ENCODE measurements at places on chromosomes 11 and 22.

DNA sequence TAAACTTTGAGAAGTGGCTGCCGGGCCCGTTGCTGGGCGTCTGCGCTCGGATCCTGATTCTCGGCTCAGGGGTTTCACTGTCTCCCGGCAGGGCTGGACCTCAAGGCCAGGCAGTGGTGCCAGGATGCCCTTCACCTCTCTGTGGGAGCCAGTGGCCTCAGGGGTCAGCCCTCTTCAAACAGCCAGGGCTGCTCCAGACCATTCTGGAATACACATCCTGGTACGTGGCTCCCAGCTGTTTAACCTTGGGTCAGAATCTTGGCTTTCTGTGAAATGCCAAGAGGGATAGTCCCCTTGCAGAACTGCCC, 70.5 kb downstream of the MPPED1 start:
- no peak for DNase-seq

GRCh38 chr11:74442636-74443035, 24.7 kb downstream of the KCNE3 start:
- DNase-seq: no peak

DNA sequence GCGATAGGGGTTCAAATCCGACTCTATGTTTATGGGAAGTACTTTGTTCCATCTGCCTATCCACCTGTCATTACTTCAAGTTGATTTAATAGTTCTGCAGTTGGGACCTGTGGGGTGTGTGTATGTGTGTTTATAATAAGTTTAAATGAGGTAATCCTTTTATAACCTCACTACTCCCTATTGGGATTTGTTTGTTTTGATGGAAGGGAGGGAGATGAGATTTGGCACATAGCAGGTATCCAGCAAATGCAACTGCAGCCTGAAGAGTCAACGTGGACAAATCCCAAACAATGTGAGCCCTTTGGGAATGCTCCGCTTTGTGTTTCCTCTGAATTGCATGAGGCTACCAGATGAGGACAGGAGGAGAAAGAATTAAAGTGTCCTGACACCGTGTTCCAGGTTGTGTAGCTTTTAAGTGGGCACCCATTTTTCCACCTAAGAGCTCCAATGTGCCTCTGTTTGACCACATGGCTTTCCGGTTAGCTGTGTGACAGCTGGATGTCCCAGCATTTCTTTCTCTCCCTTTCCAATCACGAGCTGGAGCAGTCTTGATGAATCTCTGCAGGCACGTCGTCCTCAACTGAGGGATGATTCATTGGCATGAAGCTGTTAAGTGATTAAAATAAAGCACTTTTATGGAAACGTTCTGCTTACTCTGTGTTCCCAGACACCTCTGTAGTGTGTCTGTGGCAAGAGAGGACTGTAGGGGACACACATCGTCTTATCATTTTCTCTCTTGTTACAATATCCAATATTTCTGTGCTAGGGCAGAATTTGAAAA, 610.7 kb downstream of the NTM start:
- DNase-seq: no peak

GRCh38 chr22:41481131-41481830, 12.4 kb downstream of the ACO2 start:
- no peak for DNase-seq

DNA sequence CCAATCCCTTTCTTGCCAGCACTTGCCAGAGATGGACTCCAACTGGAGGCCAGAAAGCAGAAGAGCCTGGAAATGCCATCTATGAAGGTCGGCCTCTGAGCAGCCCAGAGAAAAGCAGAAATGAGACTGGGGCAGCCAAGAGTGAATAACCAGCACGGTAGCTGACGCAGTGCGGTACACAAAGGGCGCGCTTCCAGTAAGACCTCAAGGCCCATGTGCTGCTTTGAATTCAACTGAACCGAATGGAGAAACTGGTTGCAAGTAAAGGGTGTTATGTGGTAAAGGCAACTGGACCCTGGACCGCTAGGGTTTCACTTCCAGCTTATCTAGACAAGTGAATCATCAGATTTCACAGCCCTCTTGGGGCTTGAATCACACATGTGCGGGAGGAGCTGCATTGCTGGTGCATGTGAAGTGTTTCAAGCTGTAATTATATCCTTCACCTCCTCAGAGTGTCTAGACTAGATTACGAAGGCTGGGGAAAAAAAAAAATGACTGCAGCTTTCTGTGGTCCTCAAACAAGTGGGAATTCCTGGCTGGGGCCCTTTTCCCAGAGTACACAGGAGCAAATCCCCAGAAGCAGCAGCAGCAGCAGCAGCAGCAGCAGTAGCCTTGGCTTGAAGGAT, 128.9 kb downstream of the CCDC34 start:
- DNase-seq: no peak

DNA sequence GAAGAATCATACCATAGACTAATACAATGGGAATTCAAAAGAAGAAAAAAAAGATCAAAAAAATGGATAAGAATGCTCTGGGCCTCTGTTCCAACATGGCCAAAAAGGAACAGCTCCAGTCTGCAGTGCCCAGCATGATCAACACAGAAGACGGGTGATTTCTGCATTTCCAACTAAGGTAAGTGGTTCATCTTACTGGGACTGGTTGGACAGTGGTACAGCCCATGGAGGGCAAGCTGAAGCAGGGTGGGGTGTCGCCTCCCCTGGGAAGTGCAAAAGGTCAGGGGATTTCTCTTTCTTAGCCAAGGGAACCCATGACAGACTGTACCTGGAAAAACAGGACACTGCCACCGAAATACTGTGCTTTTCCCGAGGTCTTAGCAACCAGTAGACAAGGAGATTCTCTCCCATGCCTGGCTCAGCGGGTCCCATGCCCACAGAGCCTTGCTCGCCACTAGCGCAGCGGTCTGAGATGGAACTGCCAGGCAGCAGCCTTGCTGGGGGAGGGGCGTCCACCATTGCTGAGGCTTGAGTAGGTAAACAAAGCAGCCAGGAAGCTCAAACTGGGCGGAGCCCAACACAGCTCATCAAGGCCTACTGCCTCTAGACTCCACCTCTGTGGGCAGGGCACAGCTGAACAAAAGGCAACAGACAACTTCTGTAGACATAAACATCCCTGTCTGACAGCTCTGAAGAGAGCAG, 428.4 kb downstream of the MN1 start:
- DNase-seq: no peak

- DNase-seq: peak; percentile 41
Observed at GRCh38 chr22:49826603-49827270, 936 bp downstream of the BRD1 start.

DNA sequence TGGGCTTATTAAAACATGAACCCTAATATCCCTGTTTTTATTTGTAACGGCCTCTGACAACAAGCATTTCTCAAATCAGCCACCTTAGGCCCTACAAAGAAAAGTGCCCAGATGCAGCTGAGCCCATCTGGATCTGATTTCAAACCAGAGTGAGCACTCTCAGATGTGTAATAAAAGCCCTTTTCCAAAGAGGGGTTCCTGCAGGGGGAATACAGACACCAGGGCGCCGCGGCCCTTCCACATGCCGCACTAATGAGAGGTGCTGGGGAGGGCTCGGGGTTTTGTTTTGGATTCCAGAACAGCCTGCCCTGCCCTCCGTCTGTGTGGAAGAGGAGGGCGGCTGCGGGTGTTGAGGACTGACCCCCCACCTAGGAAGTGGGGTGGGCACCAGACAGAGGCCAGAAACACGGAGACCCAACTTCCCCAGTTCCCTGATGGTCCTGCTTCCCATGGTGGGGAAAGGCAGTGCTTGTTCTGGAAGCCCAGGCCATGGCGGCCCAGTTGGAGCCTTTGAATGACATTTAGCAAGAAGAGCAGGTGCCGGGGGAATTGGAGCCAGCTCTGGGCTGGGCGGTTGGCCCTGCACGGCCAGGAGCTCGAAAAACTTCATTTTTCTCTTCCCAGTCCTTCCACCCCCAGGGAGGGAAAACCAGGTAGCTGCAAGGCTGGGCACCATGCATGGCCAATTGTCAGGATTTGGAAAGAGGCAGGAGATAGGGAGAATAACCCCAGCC, 63.7 kb downstream of the MACROD1 start:
- DNase-seq: no peak

DNA sequence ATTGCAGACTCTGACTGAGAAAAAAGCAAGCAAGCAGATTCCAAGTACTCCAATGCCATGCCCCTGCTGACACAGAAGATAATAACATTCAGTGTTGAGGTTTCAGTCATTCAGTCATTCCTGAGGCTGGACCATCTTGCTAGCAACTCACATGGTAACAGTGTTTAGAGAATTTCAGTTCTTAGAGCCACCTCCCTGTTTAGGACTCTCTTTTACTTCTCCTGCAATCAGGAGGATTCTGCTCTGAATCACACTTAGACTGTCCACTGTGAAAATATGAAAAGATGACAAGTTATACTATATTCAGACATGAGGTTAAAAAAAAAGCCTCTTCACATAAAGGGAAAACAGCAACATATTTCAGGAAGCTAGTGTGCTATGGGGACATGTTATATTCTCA, 183.9 kb upstream of the CTSC start:
- no peak for DNase-seq

GRCh38 chr11:106378513-106379179, 301.2 kb downstream of the AASDHPPT start:
- DNase-seq: no peak

- no peak for DNase-seq
Observed at GRCh38 chr11:12165237-12165875, 55.0 kb downstream of the MICAL2 start.

DNA sequence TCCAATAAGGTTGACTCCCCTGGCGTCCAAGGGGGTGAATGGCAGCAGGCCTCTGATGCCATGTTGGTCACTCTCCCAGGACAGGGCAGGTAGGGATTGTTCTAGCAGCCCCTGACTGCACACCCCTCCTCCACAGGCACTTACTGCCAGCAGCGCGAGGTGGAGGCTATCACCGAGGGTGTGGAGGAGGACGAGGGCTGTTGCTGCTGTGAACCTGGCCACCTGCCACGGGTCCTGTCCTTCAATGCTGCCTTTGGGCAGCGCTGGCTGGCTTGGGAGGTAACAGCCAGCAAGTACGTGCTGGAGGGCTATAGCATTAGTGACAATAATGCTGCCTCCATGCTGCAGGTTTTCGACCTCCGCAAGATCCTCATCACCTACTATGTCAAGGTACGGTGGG, 7.7 kb upstream of the SIPA1 start:
- DNase-seq: no peak

DNA sequence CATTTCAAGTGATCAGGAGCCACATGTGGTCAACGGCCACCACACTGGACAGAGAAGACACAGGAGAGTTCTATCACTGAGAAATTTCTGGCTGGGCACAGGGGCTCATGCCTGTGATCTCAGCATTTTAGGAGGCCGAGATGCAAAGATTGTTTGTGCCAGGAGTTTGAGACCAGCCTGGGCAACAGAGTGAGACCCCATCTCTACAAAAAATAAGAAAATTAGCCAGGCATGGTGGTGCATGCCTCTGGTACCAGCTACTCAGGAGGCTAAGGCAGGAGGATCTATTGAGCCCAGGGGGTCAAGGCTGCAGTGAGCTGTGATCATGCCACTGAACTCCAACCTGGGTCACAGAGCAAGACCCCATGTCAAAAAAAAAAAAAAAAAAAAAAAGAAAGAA, 26.3 kb downstream of the KCNJ4 start:
- DNase-seq: no peak

DNA sequence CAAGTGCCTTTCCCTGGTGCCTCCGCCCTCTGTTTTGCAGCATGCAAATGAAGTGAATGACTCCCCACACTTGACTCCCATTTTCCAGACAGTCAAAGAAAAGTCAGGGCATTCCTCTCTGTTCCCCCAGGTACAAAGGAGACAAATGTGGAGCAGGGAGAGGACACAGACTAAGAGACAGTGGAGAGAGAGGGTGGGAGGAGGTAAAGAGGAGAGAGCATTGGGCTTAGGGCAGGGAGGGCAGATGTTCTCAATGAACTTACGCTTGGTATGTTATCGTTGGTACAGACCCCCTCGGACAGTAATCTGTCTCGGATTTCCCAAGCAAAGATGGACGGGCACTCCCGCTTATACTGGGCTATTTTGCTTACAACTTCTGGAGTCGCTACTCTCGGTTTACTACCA, 9.8 kb downstream of the PAX6 start:
- DNase-seq: no peak

DNA sequence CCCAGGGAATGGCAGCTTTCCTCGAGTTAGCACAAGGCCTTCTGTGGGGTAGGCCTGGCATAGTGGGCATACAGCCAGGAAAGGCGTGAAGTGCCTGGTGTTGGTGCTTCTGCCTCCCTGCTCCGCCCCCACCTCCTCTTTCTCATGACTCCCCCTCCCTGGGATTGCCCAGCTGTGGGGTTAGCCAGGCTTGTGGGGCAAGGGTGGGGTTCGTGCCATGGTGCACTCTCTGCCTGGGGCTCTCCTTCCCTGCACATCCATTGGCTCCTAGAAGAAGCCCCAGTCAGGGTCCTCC, 236.8 kb upstream of the NCAM1 start:
- no peak for DNase-seq

DNA sequence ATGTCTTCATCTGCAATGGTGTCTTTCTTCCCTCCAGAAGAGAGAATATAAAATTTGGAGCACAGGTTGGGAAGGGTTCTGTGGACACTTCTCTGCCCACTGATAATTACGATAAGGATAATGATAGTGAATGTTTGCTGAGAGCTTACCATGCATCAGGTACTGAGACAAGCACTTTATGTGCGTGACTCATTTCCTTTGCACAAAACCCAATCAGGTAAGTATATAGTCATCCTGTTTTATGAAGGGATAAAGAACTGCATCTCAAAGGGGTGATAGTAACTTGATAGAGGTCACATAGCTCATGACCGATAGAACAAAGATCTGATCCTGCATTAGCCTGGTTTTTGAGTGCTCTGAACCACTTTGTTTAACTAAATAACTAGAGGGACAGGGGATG, 9.4 kb downstream of the DRD2 start:
- DNase-seq: no peak

GRCh38 chr11:36577859-36578258, 10.1 kb downstream of the RAG1 start:
- no peak for DNase-seq

GRCh38 chr11:44711787-44712608, 14.8 kb upstream of the TSPAN18 start:
- DNase-seq: no peak

GRCh38 chr11:46295312-46296058, 18.0 kb downstream of the CREB3L1 start:
- DNase-seq: peak; percentile 55

GRCh38 chr11:119222308-119222707, 16.2 kb downstream of the CBL start:
- DNase-seq: no peak

- DNase-seq: no peak
Observed at GRCh38 chr11:7499081-7499480, 13.8 kb downstream of the OLFML1 start.

DNA sequence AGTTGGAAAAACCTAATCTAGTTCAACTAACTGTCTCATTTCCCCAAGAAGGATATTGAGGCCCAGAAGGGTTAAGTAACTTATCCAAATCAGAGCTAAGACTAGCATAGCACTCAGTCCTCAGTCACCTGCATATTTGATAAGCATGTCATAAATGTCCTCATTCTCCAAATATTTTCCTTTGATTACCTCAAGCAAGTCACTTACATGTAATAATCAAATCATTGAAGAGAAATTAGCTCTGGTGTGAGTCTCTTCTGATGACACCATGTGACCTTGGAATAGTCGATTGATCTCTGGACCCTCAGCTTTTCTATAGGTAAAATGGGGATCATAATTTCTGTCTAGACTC, 48.8 kb upstream of the PICALM start:
- DNase-seq: no peak

GRCh38 chr11:2584812-2585565, 114.8 kb downstream of the KCNQ1OT1 start:
- DNase-seq: peak; percentile 0

GRCh38 chr22:18965526-18966421, 29.7 kb upstream of the PRODH start:
- DNase-seq: no peak

Data from effector memory CD8-positive, alpha-beta T cell (primary cell).